ENCODE measurements at places on chromosomes 11 and 22. TPM values are rescaled to one million over a fixed set of nuclear protein-coding genes. Genes with fewer than 3 reads are reported as not detected.

Gene ANKRD42
- 22.0 TPM for total RNA-seq

Gene OLFML1
- not detected for total RNA-seq

Gene CABP7
- total RNA-seq = not detected

Gene APOL4
- total RNA-seq = not detected

Gene HTATIP2
- total RNA-seq = 23.2 TPM

Gene ZNRF3
- total RNA-seq = 3.9 TPM

Gene HBB
- not detected for total RNA-seq

Gene KCTD14
- total RNA-seq = 0.63 TPM

Gene OR52H1
- not detected for total RNA-seq

Gene FXYD6
- total RNA-seq = not detected

Gene CST6
- 15.3 TPM for total RNA-seq

Gene B4GALNT4
- total RNA-seq = 16.5 TPM

Gene CLP1
- total RNA-seq = 19.6 TPM

Gene SCGB1D4
- total RNA-seq = not detected

Gene MS4A4E
- total RNA-seq = not detected

Gene CASP5
- total RNA-seq = not detected

Gene PRG3
- total RNA-seq = not detected

Gene NPTXR
- total RNA-seq = 2.7 TPM

Gene EMID1
- total RNA-seq = not detected

Gene NCF4
- not detected for total RNA-seq

Gene ANGPTL5
- not detected for total RNA-seq

Gene PRG2
- total RNA-seq = 2.2 TPM

Gene HEPN1
- not detected for total RNA-seq

Gene LZTR1
- total RNA-seq = 71.5 TPM

Gene PLET1
- not detected for total RNA-seq

Gene DENND6B
- total RNA-seq = 3.3 TPM

Gene FREY1
- total RNA-seq = not detected

Gene MMP1
- 53.2 TPM for total RNA-seq

Gene UBQLN3
- not detected for total RNA-seq

Gene MPPED1
- not detected for total RNA-seq

Gene PSMC3
- 139 TPM for total RNA-seq

Gene TYR
- total RNA-seq = not detected

Gene NPAS4
- total RNA-seq = not detected

Gene FOLH1
- total RNA-seq = not detected

Gene EXPH5
- total RNA-seq = 0.13 TPM

Gene TPBGL
- total RNA-seq = not detected

Gene TTC38
- 27.6 TPM for total RNA-seq

Gene PKNOX2
- 0.51 TPM for total RNA-seq

Gene FAM181B
- not detected for total RNA-seq

Gene LRRC56
- not detected for total RNA-seq

Gene KLHL35
- 13.0 TPM for total RNA-seq

Gene NAT10
- 34.3 TPM for total RNA-seq

Gene POU2AF1
- 0.11 TPM for total RNA-seq

Gene CD6
- not detected for total RNA-seq

Gene DDIAS
- total RNA-seq = 5.4 TPM

Gene KRTAP5-11
- not detected for total RNA-seq

Gene FGF3
- not detected for total RNA-seq

Gene RIMBP3C
- 0.22 TPM for total RNA-seq

Gene TRIM49
- total RNA-seq = not detected
